ENCODE measurements at places on chromosomes 16 and 17.

DNA sequence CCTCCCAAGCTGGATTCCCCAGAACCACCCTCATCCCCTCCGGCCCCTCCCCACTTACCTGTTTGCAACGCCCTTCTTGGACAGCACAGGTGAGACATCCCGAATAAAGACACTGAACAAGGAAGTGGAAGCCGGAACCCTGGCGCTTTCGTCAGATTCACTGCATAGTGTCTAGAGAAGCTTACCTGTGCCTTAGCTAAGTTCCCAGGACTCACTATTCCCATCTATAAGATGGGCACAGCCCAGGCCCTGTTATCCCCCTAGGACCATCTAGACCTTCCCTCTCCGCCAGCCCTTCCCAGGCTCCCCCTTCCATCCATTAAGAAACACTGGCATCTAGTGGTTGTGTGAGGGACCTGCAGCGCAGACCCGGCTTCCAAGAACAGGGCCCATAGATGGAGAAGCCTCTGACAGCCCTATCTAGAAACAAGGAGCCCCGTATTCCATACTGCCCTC lies 26.9 kb upstream of the RPL38 start:
- DNase-seq, result peak; percentile 65

DNA sequence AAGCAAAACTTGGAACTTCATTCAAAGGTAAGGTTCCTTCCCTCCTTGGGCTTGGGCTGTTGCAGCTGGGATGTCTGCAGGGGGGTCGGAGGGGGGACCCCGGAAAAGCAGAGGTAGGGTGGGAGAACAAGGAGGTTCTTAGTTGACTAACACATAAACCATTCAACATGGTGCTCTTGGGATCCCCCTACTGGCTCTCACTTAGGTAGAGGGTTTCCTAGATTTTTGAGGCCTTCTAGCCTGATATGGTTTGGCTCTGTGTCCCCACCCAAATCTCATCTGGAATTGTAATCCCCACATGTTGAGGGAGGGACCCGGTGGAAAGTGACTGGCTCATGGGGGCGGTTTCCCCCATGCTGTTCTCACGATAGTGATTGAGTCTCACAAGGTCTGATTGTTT lies 93.9 kb downstream of the RGS9 start:
- no peak for DNase-seq

DNA sequence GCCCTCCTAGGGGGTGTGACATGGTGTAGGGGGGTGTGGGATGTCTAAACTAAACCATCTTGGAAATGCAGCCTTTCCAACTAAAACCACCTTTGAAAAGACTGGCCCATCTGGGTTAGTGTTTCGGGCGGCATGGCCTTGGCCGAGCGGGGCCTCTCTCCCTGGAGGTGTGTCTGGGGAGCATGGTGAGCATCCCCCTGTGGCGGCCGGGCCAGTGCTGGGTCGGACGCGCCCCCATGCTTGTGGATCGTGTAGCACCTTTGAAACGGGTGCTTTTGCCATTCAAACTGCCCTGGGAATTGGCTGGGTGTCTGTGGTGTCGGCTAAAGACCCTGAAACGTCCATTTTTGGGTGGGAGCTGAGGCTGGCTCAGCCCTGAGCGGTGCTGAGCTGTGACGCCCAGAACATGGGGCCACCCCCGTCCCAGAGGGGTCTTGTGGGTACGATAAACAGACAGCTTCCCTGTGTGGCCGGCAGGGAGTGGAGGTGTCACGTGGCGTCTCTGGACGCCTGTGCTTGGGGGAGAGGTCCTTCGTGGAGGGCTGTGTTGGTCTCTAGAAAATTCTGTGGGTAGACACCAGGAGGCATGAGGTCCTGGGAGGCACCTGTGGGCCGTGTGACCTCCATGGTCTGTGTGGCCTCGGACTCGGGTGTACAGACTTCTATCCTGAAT lies 6.3 kb downstream of the METRNL start:
- no peak for DNase-seq

- peak; percentile 46 for DNase-seq
Observed at GRCh38 chr16:53457670-53458069, 23.4 kb downstream of the RBL2 start.

DNA sequence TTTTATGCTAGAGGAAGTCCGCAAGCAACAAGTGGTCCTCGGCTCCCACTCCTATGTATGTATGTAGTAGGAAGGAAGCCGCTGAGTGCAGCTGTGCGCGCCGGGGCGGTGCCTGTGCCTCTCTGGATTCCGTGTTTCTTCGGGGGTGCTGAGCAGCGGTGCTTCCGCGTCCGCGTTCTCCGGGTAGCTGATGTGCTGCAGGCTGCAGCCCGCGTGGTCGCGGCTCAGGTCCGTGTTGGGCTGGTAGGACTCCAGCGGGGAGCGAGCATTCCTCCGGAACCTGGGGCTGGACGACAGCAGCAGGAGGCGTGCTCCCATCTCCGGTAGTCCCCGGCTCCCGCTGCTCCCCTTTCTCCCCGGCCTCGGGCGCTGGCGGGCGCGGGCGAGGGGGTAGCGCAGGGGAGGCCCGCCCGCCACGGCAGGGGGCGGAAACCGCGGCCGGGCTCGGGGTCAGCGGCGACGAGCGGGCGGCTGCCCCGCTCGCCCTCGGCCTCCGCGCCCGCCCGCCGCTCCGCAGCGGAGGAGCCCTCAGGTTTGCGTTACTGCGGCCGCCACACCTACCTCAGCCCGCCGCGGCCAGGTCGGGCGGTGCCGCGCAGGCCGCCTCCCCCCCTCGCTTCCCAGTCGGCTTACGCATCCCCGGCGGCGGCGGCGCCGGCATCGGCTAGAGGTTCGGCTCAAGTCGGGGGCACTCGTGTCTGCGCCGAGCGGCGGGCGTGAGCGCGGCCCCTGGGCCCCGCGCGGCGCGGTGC lies 487 bp downstream of the C17orf67 start:
- DNase-seq, result peak; percentile 88

DNA sequence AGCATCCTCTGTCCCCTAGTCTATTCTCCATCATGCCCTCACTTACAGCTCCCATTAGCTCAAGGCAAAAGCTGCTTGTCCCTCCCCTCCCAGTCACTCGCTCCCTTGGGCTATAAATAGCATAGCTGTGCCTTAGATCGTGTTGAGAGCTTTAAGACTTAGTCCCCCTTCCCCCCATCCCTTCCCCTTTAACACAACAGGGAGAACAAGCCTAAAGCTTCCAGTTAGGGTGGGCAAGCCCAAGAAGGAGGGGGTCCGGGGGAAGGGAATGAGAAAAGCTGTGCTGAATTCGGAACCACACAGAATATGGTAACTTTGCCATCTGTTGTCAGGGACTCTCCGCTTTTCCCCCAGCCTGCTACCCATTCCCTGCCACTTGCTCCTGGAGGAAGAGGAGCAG lies 4.9 kb upstream of the HIGD1B start:
- no peak for DNase-seq

DNA sequence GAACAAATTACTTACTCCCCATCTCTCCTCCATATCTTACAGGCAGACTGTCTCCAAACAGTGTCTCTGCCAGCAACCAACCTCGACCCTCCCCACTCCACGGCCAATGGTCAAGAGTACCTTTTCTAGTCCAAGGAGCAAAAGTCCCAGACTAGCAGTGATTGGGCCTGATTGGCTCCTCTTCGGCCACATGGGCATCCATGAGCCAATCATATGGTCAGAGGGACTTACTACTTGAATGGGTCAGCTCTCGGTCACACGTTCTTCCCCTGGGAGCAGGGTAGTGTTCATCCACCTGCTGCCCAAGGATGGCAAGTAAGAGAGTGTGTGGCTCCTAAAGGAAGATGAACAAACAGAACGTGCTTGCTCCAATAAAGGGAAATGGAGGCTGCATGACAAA lies 84.6 kb downstream of the C16orf78 start:
- DNase-seq, result no peak

GRCh38 chr16:7377231-7377630 lies 44.6 kb downstream of the RBFOX1 start:
- DNase-seq, result no peak

DNA sequence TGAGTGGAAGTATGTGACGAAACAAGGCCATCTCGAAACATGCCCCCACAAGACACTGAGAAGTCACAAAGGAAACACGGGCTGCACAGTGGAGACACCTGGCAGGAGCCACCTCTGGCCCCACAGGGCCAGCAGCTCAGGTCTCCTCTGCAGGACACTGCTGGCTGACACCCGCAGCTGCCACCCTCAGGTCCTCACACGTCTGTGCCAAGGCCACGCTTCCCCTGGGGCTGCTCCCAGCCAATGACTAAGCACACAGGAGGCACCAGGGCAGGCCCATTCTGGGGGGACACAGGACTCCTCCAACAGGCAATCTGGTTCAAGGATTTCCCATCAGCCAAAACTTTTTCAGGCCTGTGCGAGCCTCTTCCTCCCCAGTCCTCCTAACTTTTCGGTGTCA lies 36.4 kb downstream of the MBTPS1 start:
- DNase-seq, result no peak

- DNase-seq, result peak; percentile 44
Observed at GRCh38 chr17:39132192-39132610, 19.2 kb downstream of the PLXDC1 start.

GRCh38 chr17:30573603-30574175 lies 96.5 kb downstream of the GOSR1 start:
- DNase-seq, result no peak

DNA sequence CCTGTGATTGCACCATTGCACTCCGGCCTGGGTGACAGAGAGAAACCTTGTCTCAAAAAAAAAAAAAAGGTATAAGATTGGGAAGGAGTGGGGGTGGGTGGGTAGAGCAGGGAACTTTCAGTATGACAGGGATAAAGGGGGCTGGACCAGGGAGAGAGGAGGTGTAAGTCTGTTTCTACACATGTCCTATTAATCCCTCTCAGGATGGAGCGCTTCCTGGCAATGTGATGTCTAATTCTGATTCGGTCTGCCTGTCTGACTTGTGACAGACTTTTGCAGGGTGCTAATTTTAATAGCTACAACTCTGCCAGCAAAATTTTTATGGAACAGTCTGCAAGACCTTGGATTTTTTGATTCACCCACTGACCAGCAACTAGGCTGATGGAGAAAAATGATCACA lies 53.8 kb upstream of the SLC25A19 start:
- no peak for DNase-seq

GRCh38 chr16:85384833-85385462 lies 228.2 kb upstream of the GSE1 start:
- peak; percentile 15 for DNase-seq

DNA sequence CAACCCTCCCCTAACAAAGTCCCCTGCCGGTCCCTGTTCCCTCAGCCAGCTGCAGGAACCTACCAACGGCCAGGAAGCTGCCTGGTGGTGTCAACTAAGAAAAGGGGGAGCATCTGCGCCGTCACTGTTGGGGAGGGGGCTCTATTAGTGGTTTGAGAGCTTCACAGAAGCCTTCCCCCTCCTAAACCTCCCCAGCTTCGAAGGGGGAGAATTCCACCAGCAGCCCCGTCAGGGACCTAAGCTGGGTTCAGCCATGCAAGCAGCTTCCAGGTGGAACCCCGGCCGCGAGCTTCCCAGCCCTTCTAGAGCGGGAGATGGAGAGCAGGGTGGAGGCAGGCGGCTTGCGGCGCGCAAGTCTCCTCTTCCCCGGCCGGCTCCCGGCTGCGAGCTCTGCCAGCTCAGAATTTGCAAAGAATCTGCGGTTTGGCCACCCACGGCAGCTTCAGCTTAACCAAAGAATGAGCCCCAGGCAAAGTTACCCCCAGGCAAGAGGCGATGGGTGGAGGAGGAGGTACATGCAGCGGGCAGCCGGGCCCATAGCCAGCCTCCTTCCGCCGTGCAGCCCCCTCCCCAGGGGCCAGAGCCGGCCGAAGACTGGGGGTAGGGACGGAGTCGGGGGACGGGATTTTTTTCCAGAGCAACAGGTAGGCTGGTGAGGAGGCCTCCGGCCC lies 33.7 kb downstream of the DDX19A start:
- peak; percentile 86 for DNase-seq

DNA sequence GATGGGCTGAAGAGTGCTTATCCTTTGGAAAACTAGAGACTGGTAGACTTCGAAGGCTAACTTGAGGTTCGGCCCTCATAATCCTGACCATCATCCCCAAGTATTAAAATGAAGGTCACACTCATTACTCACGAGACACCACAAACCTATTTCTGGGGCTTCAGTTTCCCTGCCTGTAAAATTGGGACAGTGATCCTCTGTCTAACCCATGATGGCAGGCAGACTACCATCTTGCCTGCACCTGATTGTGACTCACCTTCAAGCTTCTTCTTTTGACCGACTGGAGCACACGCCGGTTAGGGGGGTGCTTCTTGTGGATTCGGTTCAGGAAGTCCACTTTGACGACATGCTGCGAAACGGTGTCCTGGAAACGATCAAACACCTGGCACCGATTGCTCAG lies 14.2 kb upstream of the DHRS13 start:
- no peak for DNase-seq

DNA sequence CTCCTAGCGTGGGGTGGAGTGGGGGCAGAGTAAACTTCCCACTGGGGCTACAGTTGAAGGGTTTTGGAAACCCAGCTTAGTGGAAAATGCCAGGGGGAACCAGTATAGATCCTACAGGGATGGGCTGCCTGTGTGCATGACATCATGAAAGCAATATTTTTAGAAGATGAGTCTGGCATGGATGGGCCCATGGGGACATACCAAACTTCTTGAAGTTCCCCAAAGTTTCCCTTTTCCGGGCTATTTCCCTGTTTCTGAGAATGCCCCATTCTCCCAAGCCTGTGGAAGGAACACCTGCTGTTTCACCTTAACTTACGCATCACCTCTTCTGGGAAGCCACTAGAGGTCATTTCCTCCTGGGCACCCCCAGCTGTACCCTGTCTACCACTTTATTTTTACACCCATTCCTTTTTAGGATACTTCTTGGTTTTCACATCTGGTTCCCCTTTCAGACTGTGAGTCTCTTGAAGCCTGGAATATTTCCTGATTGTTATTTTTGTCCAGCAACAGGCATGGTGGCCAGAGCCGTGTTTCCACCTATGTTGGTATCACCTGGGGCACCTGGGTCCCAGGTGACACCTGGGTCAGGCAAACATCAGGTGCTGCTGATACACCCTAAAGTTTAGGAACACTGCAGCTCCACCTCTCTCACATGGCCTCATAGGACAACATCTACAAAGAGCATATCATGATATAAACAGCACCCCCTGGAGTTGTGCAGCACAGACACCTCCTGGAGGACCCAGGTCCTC lies 9.8 kb downstream of the SOCS3 start:
- DNase-seq, result no peak

DNA sequence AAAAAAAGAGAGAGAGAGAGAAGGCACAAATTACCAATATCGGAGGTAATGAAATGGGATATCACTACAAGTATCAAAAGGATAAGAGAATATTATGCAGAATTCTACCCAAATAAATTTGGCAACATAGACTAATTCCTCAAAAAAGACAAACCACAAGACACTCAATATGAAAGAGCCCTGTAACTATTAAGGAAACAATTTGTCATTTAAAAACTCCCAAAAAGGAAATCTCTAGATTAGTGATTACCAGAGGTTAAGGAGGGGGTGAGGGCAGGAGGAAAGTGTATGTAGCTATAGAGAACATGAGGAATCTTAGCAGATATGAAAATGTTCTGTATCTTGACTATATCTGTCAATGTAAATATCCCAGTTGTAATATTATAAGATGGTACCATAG lies 54.0 kb downstream of the CFDP1 start:
- DNase-seq, result no peak

GRCh38 chr17:57541472-57542394 lies 203.4 kb downstream of the CCDC182 start:
- DNase-seq, result no peak

- peak; percentile 61 for DNase-seq
Observed at GRCh38 chr17:79811011-79811867, 14.4 kb upstream of the CBX8 start.

Data from kidney tubule cell (primary cell).